NCI-H524 (cell line): ENCODE measurements at places on chromosomes 5 and 9.

DNA sequence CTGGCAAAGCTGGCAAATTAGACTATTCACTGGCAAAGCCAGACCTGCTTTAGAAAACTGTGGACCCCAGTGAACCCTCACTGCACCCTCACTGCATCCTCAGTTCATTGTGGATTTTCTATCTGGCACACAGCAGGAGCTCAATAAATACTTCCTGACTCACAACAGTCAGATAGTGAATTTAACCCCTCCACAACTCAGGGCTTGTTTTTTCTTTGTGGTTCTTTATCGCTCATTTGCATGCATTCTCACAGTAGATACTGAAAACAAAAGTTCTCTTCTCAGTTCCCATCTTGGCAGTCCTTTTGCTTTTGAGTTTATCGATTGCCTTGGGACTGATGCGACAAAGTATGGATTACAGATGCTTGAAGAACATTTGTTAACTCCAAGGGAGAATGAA, 99.8 kb downstream of the ACTL7B start:
- DNase-seq = no peak

- DNase-seq = no peak
Measured at GRCh38 chr5:32780508-32780919, 69.4 kb downstream of the NPR3 start.

- DNase-seq = no peak
Measured at GRCh38 chr5:73812962-73813588, 187.1 kb downstream of the ARHGEF28 start.

DNA sequence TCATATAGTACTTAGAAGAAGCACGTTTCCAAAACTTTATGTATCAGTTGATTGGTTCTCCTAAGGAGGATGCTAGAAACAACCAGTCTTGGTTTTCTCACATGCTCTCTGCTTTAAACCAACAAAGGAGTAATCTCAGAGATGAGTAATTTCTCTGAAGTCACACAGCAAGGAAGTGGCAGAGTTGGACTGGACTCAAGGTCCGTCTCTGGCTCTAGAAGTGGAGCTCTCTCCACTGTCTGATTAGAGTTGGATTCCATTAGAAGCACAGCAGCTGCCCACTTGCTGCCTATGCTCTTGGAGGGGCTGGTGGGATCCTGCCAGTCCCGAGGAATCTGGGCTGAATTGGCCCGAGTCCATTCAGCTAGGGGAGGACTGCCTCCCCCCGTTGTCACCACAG, 21.0 kb downstream of the RALGPS1 start:
- no peak for DNase-seq

- no peak for DNase-seq
Measured at GRCh38 chr5:123119334-123119986, 30.4 kb downstream of the PRDM6 start.

DNA sequence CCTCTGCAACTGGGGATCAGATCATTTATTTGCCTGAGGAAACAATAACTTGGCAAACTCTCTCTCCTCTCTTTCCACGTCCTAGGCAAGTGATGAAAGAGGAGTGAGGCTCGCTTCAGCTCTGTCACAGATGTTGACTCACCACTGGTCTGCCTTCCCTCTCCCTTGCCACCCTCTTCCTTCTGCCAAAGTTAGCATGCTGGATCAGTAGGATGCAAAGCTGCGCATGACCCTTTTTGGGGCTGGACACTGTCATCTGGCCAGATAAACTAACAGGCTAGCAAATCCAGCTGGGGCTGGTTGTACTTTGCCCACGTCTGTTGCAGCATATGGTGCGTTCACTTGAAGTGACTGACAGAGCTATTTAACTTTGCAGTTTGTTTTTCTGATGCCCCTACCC, 36.2 kb upstream of the SMARCA2 start:
- peak; percentile 98 for DNase-seq

- DNase-seq = no peak
Measured at GRCh38 chr9:82417501-82417900, 428.9 kb downstream of the SPATA31D1 start.

GRCh38 chr9:112501287-112501686, 14.7 kb downstream of the KIAA1958 start:
- no peak for DNase-seq

DNA sequence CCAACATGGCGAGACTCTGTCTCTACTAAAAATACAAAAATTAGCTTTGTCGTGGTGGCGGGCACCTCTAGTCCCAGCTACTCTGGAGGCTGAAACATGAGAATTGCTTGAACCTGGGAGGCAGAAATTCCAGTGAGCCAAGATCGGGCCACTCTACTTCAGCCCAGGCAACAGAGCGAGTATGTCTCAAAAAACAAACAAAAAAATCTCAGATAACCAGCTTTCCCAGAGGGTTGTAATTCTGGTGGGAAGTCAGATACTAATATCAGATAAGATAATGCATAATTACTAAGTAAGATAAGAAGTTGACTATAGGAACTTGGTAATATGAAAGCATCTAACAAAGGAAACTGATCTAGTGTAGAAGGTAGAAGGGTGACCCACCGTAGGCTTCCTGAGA, 60.6 kb downstream of the PCDH1 start:
- DNase-seq = no peak

GRCh38 chr9:113471566-113471965, 8.0 kb downstream of the RGS3 start:
- DNase-seq = no peak

DNA sequence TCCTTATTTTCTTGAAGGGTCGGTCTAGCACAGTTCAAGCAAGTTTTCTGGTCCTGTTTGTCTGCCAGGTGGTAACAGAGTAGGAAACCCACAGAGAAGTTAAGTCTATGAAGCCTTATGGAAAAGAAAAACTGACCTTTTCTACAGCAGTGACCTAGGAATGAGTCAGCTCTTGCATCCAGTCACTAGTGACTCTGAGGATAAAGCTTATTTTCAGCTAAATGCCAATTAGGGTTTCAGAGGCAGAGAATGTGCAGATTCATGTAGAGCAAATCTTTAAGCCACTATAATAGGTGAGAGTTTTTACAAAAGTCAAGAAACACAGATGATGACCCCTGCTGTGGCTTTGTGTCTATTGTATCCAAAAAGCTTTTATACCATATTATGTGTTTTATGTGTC, 100.7 kb downstream of the CWC27 start:
- DNase-seq = no peak

- peak; percentile 41 for DNase-seq
Measured at GRCh38 chr9:36976371-36977030, 57.6 kb downstream of the PAX5 start.

- peak; percentile 59 for DNase-seq
Measured at GRCh38 chr5:149442563-149443182, 63.6 kb upstream of the IL17B start.

DNA sequence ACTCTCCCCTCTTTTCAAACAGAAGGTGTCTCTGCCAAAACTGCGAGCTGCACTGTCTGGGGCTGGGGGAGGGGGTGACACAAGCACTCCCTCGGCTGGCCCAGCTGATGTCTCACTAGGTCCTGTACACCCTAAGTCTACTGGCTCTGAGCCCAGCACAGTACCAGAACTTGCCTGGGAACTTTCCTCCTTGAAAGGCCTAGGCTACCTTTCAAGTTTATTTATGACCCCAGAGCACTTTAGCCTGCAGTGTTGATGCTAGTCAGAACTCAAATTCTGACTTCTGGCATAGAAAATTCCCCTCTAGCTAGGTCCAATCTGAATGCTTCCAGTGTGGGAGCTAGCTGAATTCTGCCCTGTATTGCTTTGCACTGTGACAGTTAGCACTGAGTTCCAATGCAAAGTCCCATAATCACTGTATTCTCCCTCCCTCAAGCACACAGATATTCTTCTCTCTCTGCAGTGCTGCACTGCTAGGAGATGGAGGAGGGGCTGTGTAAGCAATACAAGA, 10.5 kb downstream of the LURAP1L start:
- peak; percentile 12 for DNase-seq

DNA sequence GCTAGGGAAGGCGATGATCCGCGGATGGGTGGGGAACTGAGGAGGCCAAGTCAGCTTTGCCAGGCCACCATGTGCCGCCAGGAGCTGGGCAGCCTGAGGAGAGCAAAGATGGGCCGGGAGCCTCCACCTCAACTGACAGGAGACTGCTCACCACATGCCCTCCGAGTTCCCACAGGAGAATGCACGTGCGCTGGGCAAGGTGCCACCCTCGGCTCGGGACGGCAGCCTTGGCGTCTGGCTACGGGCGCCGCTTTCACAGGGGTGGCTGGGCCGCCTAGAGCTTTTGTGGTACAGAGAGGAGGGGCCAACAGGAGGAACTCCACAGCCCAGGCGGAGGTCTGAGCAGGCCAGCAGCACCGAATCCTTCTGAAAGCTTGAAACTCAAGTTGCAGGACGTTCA, 5.3 kb upstream of the TBC1D9B start:
- no peak for DNase-seq

DNA sequence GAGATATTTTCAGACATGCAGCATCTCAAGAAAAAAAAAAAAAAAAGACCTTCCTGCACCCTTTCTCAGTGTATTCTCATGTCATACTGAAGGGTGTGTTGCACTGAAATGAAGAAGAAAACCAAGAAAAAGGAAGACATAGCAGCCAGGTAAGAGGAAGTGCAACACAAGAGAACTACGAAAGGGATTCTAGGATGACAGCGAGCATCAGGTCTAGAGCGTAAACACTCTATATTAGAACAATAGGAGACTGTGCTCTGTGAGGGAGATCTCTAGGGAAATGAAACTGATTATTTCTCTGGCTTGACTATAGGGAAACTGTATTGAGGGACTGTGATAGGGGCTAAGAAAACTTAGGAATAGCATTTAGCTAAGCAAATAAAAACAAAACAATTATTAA, 30.0 kb downstream of the BTF3 start:
- no peak for DNase-seq

GRCh38 chr5:41751867-41752266, 118.4 kb downstream of the OXCT1 start:
- DNase-seq = no peak

- DNase-seq = peak; percentile 35
Measured at GRCh38 chr9:94801234-94801633, 74.7 kb downstream of the AOPEP start.

DNA sequence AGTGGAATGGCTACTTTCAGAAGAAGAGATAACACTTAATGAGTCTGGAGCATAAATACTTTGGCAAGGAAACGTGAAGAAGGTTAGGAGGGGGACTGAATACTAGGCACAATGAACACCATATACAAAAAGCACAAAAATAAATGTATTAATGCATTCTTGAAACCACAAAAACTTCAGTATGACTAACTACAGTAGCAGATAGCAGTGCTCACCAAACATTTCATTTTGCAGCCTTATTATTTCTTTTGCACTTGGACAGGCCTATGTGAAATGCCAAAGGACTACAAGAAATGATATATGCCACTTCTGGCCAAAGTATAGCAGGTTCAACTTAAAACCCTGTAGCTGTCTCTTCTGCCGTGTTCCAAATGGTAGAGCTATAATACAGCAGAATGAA, 26.3 kb downstream of the UBQLN1 start:
- DNase-seq = no peak

DNA sequence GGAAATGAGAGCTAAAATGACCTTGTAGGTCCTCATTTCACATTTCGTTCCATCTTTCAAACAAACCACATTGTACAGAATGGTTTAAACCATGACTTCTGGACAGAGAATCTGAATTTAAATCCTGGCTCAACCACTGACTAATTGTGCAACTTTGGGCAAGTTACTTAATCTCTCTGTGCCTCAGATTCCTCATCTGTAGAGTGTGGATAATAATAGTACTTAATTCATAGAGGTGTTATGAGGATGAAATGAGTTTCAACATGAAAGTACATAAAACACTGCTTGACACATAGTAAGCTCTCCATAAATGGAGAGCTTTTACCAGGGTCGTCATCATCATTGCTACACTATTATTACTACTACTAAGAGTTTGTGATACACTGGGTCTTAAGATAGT, 46.3 kb upstream of the FOXE1 start:
- no peak for DNase-seq

DNA sequence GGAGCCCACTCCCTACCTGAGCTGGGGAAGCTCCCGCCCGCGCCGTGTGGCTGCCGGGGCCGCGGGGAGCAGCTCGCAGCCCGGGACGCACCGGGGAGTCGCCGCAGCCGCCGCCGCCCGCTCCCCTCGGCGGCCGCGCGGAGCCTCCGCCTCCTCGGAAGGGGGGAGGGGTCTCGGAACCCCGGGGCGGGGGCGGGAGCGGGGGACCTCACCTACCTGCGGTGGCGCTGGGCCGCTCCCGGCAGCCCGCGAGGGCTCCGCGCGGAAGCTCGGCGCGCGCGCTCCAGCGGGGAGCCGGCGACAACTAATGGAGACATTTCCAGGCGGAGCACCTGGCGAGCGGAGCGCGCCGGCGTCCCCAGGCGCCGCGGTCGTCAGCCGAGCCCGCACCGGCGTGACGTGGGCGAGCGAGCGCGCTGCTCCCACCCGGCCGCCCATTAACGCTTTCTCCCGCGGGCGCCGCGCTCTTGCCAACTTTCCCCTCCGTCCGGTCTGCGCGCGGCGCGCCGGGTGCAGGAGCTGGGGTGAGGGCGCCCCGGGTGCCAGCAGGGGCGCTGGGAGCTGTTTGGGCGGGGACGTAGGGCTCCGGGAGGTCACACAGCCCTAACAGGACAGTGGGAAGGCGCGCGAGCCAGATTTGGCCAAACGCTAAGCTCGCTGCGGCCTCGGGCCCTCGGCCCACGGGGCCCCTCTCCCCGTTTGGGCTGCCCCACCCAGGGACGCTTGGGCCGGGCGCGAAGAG, 4.3 kb upstream of the IRX4 start:
- DNase-seq = no peak

- no peak for DNase-seq
Measured at GRCh38 chr9:126119731-126120130, 206.9 kb upstream of the MVB12B start.

DNA sequence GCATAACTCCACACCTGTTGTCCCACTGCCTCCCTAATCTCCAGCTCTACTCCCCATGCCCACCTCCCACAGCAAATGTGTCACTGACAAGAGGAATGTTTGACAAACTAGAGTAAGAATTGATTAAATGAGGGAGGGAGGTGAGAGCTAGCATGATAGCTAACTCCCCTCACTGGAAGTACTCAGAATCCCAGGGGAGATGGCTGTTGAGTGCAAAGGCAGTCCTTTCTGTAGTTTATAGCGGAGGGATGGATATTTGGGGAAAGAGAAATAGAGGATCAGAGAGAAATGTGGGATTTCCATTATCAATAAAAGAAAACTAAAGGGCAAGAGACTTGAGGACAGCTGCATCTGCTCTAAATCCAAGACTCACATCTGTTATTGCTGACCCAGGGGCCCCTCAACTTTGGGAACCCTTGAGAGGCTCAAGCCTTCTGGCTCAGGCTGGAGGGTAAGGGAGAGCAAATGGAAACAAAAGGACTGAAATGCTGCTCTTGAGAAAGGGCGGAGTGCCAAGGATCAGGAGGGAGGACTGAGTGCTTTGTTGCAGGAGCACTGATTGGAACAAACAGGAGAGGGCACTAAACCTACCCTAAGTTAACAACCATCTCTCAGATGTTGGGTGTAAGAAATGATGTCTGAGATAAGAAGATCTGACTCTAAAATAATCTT, 372.1 kb downstream of the NTRK2 start:
- DNase-seq = no peak
